ENCODE measurements at places on chromosomes 11 and 22. TPM values are rescaled to one million over a fixed set of nuclear protein-coding genes. Genes with fewer than 3 reads are reported as not detected.

SOX6 gene
- total RNA-seq, result 4.8 TPM

DNA sequence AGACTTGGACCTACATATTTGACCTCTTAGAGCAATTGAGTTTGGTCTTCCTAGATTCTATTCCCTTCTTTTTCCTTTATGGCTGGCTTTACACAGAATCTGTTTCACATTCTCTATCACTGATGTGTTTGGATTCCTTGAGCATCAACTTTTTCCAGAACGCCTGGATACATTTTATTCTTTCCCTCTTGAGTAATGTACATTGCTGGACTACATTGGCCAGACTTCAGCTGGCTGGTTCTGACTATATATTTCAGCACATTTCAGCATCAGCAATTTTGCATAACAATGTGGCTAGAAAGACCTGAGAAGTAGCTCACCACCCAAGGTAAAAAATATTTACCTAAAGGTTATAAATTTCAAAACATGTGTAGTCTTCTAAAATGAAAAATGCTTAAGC, 2198.2 kb upstream of the RAG2 start:
- no peaks in the 10 kb centered on the region for H3K27me3 ChIP-seq
- H3K4me1 ChIP-seq, result no peaks in the 10 kb centered on the region

- H3K27me3 ChIP-seq, result no peaks in the 10 kb centered on the region
- no peak overlapping the region for H3K27ac ChIP-seq
- peak; percentile 20 for DNase-seq
- no peak overlapping the region for H3K4me3 ChIP-seq
- peaks cover 92% of the 10 kb centered on the region for H3K36me3 ChIP-seq
These were observed 37.3 kb downstream of the NUP50 start for GRCh38 chr22:45200860-45201511.

GRCh38 chr22:37379722-37380121, 47.6 kb downstream of the ELFN2 start:
- no peak overlapping the region for H3K4me3 ChIP-seq
- no peak overlapping the region for H3K27ac ChIP-seq
- peaks cover 50% of the 10 kb centered on the region for H3K27me3 ChIP-seq
- no peaks in the 10 kb centered on the region for H3K4me1 ChIP-seq

DNA sequence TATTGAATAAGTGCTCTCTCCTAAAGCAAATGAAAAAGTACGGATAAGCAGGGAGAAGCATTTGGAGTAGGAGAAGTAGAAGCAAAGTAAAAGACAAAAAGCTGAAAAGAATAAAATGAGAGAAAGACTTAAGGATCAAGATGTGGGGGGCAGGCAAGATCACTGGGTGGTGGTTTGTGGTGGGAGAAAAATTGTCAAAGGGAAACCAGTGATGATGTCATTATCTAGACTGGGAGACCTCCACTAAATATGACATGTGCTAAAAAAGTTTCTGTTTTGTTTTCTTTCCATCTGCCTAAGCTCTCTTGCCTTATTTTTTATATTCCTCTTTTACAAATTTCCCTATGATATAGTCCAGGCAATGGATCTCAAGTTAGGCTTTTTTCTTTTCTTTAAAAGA, 14.8 kb upstream of the MAML2 start:
- H3K36me3 ChIP-seq, result peaks cover 57% of the 10 kb centered on the region
- no peak for DNase-seq
- no peak overlapping the region for H3K4me3 ChIP-seq
- H3K27ac ChIP-seq, result no peak overlapping the region
- no peaks in the 10 kb centered on the region for H3K4me1 ChIP-seq
- H3K27me3 ChIP-seq, result no peaks in the 10 kb centered on the region

DNA sequence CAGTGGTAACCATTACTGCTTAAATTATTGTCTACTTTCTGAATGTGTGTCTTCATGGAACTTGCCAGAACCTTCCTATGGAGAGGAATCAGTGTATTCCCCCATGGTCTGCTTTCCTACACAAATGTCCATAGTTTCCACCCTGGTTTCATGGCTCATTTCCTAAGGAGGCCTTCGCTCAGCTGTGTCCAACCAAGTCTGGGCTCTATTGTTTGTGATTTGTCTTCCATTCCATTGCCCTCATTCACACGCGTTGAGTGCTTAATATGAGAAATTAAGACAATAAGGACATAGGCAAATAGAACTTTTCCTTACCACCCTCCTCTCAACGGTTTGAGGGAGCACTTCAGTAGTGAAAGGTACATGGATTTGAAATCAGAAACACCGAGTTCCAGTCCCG, 510.6 kb downstream of the NTM start:
- no peaks in the 10 kb centered on the region for H3K36me3 ChIP-seq
- H3K4me3 ChIP-seq, result no peak overlapping the region
- H3K4me1 ChIP-seq, result no peaks in the 10 kb centered on the region
- no peak overlapping the region for H3K27ac ChIP-seq
